NCI-H774 (cell line): ENCODE measurements at places on chromosomes 6 and 20.

DNA sequence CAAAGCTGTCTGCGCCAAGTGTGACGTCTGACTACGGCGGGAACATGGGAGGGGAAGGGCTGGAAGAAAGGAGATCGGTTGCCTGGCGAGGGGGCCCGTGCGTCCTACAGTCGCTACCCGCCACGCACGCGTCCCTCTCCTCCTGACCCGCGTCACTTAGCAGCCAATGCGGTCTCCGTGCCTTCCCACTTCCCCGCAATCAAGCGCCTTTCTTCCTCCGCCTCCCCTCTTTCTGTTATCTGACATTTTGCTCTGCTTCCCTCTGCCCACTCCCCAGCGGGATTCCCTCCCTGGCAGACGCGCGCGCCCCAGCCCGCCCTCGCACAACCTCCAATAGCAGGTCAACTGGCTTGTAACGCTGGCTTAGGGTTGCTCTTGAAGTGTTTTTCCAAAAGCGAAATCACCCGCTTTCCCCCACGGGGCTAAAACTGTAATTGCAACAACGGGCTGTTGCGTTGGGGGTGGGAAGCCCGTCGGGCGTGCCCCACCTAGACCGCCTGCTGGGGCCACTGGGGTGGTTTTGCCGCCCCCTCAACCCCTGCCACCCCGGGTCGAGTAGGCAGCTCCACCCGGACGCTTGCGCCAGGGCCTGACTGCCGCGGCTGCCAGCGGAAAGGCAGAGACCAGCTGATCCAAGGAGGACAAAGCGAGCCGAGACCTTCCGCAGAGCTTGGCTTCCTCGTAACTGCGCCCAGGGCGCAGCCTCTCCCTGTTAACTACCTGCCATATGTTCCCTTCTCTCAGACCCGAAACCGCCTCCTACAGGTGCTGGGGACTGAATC is 6.2 kb upstream of the SOX4 start:
- DNase-seq, result peak; percentile 89

GRCh38 chr6:62367601-62368000 is 81.6 kb upstream of the KHDRBS2 start:
- DNase-seq, result no peak

- DNase-seq, result no peak
Observed at GRCh38 chr20:10788877-10789276, 115.1 kb upstream of the JAG1 start.

DNA sequence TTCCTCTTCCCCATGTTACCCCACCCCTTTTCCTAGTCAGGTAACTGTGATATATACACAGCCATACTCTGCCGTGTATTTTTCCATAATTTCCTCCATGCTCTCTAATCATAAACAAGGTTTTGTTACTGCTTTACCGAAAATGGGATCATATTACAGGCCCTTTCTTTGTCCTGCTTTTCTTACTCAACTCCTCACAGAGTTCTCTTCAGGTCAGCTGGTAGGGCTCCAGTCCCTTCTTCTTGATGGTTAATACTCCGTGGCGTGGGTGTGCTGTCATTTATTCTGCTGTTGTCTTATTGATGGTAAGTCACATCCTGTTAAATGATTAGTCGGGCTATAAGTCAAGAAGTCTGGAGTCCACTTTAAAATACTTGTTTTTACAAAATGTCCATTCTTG is 24.9 kb upstream of the PI16 start:
- DNase-seq, result no peak

DNA sequence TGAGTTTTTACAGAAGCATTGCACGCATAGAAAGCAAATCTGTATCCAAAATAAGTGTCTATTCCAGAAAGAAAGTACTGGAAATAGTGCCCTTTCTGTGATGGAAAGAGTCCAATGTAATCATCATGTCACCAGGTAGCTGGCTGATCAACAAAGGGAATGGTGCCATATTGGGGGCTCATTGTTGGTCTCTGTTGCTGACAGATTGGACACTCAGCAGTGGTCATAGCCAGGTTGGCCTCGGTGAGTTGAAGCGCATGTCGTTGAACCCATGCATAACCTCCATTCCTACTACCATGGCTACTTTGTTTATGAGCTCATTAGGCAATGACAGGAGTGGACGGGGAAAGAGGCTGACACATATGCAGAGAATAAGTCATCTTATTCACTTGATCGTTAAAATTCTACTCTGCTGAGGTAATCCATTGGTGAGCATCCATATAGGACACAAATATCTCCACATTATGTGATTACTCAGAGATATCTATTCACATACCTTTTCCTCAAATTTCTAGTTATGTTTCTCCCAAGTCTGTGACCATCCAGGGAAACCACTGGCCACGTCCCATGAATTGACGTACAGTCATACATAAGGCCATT is 560.5 kb downstream of the HAO1 start:
- DNase-seq, result no peak
